ENCODE measurements at places on chromosomes 2 and 18.

- no peak for DNase-seq
These were observed 35.4 kb upstream of the STK17B start for GRCh38 chr2:196206804-196207203.

DNA sequence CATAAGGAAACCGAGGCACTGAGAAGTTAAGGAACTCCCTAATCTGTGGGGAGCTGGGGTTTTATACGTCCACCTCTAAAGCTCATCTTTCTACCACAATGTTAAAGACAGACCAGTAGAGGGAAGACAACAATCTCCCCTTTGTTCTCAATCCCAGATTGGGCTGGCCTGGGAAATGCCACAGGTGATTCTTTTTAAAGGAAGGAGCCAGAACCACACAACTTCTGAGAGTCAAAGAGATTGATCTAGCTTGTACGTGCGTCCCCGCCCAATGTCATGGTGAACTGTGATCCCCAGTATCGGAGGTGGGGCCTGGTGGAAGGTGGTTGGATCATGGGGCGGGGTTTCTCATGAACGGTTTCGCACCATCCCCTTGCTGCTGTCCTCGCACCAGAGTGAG lies 81.8 kb upstream of the LCLAT1 start:
- DNase-seq: no peak

DNA sequence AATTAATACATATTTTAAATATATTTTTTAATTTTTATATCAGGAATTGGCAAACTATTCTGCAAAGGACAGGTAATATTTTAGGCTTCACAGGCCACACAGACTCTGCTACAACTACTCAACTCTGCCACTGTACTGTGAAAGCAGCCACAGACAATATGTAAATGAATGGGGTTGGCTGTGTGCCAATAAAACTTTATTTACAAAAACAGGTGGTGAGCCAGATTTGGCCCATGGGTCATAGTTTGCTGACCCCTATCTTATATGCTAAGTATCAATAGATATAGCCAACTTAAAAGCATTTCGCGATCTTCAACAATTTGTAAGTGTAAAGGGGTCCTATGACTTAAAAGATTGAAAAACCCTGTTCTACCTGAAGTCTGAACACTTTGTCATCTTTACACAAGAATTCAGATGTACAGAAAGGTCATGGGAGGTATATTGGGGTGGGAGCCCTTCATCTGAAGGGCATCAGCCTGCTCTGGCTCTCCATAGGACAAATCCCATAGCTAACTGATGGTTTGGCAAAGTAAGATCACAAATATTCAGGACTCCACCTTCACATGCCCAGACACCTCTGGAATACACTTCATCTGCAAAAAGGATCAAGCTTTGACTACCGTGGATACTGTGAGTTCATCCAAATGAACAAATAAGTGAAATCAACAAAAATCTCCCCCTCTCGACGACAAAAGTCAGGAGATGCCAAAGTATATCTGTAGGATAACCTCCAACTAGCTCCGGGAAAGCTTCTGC lies 65.9 kb downstream of the C1D start:
- DNase-seq: no peak

DNA sequence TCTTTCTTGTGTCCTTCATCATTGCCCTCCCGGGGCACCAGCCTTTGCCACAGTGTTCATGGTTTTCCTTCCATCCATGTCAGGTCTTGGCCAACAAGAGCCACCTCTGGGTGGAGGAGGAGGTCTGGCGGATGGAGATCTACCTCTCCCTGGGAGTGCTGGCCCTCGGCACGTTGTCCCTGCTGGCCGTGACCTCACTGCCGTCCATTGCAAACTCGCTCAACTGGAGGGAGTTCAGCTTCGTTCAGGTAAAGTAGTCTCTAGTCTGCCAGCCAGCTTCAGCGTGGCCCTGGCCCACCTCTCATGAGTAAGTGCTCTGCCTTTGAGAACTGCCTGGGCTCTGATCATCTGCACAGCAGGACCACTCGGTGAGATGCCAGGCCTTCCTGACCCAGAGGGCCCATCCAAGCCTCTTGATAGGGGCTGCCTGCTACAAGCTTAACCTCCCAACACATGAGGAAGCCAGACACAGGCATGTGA lies 31.0 kb downstream of the STEAP3 start:
- DNase-seq: no peak

- no peak for DNase-seq
These were observed 2.3 kb upstream of the PREB start for GRCh38 chr2:27136751-27137150.

DNA sequence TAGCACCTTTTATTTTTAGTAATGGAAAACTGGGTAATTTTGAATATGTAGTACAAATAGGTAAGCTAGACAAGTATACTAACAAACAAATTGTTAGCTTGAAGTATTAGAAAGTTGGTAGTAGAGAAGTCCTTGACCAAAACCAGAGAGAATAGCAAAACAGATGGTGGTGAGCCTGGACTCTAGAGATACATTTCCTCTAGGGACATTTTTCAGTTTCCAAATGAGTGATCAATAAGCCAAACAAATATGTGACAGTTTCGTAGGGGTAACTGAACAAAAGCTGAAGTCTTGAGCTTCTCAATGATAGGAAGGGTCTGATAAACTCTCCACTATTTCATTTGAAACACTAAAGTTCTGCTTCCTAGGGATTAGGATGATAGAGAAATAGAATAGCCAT lies 692.0 kb upstream of the FAM98A start:
- DNase-seq: no peak

GRCh38 chr2:29238497-29238896 lies 123.3 kb downstream of the CLIP4 start:
- DNase-seq: no peak

GRCh38 chr2:166057370-166058164 lies 70.3 kb downstream of the SCN1A start:
- DNase-seq: peak; percentile 65

DNA sequence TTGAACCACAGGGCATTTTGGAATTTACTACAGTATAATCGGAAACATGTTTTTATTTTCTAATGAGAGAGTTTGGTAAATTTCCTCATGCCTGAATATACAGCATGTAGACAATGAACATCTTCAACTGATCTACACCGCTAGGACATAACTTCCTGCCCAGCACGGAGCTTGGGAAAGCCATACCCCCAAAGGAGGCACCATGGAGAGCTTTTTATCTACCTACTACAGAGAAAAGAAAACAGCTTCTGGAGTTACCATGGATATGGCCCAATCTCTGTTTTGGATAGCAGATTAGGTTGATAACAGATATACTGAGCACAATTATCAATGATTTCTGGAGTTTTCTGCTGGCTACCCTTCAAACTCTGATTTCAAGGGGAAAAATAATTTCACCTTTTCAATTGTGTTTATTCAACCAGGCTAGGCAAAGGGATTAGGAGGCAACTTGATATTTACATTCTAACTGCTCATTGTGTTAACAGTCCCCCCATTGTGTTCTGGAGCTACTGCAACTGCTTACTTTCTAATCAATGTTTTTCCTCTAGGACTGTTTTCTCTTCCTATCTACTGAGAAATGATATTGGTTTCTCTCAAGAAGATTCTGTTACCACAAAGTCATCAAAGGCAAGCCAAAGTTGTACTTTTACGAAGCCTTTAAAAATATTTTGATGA lies 123.0 kb upstream of the ARHGAP28 start:
- no peak for DNase-seq

DNA sequence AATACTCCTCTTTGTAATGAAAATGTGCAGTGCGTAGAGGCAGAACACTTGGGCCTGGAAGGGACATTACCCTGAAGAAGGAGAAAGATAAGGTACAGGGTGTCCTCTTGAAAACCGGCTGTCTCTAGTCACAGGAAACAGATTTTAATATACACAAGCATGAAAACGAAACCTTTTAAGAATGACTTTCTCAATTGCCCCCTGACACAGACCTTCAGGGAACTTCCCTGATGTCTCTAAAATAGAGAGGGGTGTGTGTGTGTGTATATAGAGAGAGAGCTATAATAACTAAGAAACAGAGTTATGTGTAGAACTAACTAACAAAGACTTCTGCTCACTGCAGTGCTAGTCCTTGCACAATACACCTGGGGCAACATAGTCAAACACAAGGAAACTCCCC lies 780.0 kb downstream of the CNTNAP5 start:
- DNase-seq: no peak

DNA sequence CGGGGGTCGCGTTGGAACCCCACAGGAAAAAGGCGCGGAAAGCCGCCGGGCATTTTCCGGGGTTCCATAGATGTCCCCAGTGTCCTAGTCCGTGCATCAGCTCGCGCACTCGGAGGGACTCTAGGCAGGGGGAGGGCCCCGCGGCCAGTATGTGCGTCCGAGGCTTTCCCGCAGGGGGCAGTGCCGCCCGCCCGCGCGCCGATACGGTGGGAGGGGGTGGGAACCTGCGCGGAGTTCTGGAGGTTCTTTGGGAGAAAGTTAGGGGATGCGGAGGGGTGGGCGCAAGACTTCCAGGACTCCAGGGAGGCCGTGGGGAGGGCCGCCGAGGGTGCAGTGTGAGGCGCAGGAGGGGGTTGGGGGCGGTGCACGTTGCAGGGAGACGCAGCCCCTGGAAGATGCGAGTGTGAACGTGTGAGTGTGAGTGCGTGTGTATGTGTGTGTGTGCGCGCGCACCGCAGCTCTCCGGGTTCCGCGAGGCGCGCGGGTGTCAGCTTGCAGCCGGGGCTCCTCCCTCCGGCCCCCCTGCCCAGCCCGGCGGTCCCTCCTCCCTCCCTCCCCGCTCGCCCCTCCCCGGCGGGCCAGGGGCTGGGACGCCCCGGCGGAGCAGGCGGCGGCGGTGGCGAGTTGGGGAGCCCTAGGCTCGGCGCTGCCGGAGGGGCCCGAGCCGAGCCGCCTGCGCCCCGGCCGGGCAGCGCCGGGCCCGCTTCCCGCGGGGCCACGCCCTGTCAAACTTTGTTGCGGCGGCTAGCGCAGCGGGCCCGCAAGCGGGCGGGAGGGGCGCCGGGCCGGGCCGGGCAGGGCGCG lies at the start of gene TCF7L1:
Gene TCF7L1, plus strand, starts transcription at position 559 of the 804 bp plus-strand sequence. CDS start 293 bp downstream, outside the sequence.
- DNase-seq: no peak

- no peak for DNase-seq
These were observed 41.7 kb downstream of the SH3BP4 start for GRCh38 chr2:234993541-234993981.

- no peak for DNase-seq
These were observed 222.1 kb downstream of the ETAA1 start for GRCh38 chr2:67619204-67619603.

DNA sequence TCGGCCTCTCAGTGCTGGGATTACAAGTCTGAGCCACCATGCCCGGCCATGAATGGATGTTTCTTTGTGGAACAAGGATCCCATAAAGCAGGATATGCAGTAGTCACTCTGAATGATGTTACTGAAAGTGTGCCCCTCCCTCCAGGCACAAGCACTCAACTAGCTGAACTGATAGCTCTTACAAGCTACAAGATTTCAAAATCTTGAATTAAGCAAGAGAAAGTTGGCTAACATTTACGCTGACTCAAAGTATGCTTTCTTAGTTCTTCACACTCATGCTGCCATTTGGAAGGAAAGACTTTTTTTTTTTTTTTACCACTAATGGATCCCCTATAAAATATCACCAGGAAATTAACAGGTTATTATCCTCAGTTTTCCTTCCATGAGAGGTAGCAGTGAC lies 549.0 kb upstream of the PKDCC start:
- DNase-seq: no peak

DNA sequence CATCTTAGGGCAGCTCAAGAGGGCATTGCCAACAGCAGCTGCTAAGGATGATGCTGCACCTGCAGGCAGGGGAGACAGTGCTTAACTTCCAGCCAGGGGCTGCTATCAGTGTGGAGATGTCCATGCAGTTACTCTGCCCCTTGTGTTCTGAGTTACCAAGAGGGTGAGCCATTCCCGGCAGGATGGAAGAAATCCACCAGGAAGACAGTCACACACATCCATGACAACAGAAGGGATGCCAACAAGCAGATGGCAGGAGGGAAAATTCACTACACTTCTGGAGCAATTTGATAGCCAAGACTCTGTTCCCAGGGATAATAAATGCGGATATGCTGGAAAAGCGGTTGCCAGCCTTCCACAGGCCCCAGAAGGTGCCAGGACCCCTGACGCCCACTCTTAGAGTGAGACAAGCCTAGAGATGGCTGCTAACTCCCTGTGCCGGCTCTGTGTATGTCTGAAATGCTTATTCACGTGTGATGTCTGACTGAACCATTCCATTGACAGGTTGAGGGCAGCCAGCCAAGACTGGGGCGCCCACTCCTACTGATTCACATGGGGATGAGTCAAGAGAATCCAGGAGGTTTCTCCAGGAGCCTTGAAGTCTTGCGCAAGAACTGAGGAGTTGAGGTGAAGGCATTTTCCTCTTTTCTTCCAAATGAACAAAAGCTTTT lies 24.5 kb downstream of the LOXHD1 start:
- DNase-seq: no peak

- no peak for DNase-seq
These were observed 36.4 kb downstream of the PTGR3 start for GRCh38 chr18:75172299-75173124.

- no peak for DNase-seq
These were observed 7.2 kb upstream of the NEU4 start for GRCh38 chr2:241801611-241802420.

DNA sequence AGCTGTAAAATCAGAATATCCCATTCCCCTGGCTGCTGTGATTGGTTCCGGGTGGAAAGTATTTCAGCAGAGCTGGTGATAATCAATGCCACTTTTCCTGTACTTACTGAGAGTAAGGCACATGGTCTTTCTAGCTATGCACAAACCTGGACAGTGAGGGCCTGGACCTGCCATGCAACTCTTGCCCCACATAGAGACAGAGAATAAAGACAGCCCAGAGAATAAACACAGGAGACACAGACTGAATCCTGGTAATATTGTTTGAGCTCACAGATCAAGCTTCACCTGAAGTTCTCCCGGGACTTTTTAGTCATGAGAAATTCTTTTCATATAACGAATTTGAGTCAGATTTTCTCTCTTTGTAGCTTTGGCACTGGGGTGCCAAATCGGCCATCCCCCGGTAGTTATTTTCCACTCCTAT lies 81.9 kb downstream of the ACAA2 start:
- no peak for DNase-seq

DNA sequence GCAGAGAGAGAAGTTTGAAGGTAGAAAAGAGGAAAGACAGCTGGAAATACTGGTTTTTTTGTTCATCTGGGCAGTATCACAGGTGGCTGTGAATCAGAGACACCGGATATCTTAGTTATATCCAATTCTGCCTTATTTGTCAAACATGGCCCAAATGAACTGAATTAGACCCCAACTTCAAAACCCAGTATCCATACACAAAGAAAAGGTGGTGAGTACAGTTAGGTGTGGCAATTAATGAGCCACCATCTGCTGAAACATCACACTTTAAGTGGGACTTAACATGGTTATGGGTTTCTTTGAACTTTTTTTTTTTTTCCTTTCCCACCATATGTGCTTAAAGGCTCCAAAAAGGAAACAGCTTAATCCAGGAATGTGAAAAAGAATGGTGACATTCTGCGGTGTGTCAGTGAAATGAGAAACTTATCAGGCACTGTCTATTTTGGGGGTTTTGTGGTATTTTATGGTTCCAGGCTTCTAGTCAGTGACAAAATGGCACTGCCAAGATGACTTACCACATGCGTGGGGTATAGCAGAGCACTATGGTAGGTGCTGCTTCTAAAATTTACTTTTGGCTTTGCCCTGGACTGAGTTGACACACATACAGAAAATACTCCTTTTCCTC lies 5.0 kb upstream of the TMEM178A start:
- no peak for DNase-seq

- DNase-seq: no peak
These were observed 99.9 kb downstream of the GALNT14 start for GRCh38 chr2:31038385-31038784.
